ENCODE measurements at places on chromosomes 3 and 15.

DNA sequence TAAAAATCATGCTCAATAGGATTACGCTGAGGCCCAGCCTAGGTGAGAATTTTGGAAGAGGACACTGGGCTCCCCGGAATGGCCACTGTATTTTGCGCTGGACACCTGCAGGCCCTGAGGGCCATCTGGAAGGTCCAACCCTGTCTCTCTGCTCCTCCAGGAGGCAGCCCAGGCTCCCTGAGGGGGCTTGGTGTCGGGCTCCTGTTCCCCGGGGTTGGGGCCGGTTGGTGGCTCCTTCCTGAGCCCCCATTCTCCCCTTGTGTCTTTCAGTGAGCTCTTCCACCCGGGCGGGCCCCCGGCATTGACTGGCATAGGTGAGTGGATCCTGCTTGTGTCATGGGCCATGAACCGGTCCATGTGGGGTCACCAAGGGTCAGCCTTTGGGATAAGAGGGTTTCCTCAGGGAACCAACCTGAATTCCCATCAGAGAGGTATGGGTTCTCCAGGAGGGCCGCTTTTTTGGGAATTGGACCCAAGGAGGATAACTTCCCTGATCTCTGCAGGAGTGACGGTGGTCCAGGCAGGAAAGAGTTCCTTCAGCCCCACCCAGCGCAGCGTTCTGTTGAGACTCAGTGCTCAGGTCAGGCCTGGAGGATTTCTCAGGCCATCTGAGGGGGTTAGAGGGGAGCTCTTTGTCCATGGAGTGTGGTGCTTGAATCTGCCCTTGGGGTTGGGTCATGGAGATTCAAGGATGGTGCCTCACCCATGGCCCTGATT, 187.8 kb downstream of the UBE3A start:
- no peak for DNase-seq

- DNase-seq, result no peak
These were observed 6.9 kb upstream of the MYO1E start for GRCh38 chr15:59379531-59379930.

- DNase-seq, result no peak
These were observed 630.9 kb upstream of the AGTR1 start for GRCh38 chr3:148066802-148067201.

DNA sequence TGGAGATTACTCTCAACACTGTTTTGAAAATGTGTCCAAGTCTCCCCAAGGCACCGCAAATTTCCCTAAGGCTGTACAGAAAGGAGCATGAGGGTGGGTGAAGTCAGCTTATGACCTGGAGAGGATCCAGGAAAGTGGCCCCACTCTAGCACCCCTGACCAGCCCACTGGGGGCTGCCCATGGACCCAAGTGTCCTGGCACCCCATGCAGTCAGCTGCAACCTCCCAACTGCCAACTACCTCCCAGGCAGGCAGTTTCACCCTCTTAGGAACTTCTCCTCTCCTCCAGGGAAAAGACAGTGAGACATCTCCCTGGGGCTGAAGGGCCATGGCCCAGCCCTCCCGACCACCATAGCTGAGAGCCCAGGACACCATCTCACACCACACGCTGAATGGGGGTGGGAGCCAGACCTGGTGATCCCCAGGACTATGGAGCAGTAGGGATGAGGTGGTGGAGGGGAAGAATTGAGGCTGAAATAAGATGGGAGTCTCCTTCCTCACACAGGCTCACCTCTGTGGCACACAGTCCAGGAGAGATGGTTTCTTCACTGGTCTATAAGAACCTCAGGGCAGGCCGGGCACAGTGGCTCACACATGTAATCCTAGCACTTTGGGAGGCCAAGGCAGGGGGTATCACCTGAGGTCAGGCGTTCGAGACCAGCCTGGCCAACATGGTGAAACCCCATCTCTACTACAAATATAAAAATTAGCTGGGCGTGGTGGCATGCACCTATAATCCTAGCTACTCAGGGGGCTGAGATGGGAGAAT, 104.4 kb downstream of the DAPK2 start:
- no peak for DNase-seq

DNA sequence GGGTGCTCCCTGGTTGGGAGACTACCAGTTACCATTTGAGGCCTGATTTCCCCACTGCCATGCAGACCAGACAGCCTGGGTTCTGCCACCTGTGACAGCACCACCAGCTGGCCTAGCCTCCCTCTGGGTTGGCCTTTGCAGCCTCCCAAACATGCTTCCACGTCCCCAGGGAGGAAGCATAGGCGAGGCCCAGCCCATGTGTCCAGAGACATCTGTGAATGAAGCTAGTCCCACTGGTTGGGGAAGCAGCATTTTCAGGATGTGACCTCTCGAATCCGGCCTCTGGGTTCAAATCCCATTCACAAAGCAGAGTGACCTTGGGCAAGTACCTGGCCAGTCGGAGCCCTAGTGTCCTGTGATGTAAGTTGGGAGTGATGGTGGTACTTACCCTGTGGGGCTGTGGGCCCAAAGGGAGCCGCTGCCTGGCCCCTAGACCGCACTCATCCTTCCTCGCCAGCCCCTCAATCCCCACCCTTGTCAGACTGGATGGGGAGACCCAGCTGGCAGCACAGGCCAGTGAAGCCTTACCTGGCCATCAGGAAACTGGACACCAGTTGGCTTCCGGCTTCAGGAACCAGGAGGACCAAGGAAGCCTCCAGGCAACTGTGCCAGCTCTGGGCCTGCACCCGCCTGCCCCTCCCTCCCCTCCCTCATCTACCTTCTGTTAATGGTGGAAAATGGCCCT, 6.0 kb downstream of the KLF15 start:
- DNase-seq, result no peak

- no peak for DNase-seq
These were observed 52.5 kb downstream of the FOXP1 start for GRCh38 chr3:71530903-71531530.

DNA sequence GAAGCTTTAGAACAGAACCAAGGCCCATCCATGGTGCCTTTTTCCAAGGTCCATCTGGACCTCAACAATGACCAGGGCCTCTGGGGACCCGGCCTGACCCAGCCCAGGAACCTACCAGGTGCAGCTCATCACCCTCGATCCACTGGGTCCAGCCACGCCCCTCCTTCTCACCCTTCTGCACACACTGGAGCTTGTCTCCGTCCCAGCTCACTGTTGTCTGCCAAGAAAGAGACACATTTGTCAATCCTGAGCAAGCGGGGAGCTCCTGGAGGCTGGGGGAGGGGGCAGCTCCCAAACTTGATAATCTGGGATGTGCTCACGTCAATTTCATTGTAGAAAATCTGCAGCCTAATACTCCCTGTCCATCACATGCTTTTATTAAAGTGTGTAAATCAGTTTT, 21.2 kb downstream of the RBP1 start:
- DNase-seq, result no peak

DNA sequence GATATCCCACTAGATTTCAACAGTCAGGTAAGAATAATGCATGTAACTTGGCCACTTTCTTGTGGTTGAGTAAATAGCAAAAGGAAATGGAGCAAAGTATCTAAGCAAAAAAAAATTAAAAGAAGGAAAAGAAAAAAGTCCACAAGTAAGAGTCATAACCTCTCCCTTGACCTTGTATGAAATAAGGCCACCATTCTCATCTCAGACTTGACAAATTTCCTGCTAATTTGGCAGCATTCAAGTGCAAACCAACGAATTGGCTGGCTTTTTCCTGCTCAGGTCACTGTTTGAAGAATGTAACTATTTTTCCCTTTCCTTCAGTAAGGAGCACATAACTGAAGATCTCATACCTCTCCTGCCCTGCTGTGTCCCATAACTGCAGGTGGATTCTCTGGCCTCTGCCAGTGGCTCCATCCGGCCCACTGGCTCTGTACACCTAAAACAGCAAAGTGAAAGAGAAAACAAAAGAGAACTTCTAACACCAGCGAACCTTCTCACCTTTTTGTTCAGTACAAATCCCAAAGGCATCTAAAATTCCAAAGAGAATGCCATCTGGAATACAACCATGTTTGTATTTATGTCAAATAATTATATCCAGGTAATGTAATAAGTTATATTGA, 33.4 kb upstream of the RSL24D1 start:
- DNase-seq, result no peak

DNA sequence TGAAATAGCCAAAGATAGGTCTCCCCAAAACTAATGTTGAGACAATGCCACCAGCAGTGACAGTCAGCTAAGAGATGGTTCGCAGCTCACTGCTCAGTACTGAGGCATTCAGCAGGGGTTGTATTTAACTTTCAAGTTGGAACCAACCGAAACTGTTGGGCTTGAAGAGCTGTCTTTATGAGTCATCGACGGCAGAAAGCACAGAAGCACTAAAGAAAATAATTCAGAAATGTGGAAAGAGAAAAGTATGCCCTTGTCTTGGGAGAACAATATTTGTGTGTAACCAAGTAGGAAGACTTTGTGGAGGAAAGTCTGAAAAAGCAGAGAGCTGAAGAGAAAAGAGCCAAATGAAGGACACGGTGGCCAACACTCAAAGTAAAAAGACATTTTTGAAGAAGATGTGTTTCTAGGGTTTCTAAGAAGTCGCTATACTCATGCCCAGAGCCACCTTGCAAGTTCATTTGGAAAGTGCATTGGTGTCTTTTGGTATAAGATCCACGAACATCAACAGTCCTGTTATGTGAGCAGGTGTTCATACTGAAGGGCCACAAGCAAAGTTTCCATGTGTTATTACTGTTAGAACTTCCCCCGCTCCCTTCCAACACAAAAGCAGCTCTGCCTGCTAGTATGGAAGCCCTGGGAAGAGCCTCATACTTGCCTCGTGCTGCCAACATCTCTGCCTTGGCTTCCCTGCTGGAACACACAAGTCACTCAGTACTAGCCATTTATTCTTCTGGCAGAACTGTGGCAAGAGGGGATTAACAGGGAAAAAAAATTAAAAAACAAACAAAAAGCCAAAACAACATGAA, 4.1 kb upstream of the RARB start:
- no peak for DNase-seq

- no peak for DNase-seq
These were observed 158.2 kb downstream of the NTRK3 start for GRCh38 chr15:88098361-88098760.

- DNase-seq, result no peak
These were observed 584 bp downstream of the RPS17 start for GRCh38 chr15:82539691-82540054.

- DNase-seq, result no peak
These were observed 42.2 kb downstream of the BHLHE40 start for GRCh38 chr3:5021116-5022092.

- DNase-seq, result no peak
These were observed 116.2 kb downstream of the NSUN3 start for GRCh38 chr3:94179059-94179458.

DNA sequence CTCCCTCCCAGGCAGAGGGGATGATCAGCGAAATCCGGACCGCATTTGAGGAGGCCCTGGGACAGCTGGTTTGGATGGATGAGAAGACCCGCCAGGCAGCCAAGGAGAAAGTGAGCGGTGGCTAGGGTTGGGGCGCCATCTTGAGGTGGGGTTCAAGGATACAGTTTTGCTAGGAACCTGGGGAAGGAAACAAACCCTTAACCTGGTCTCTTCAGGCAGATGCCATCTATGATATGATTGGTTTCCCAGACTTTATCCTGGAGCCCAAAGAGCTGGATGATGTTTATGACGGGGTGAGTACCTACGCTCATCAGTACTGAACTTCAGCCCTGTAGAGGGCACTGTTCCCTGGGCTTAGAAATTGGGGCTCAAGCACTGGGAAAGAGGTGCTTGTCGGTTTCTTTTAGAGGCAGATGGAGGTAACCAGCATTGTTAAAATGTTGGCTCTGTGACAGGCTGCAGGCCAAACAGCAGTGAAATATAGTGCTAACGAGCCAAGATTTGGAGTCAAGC, 9.6 kb upstream of the PSMD2 start:
- no peak for DNase-seq

DNA sequence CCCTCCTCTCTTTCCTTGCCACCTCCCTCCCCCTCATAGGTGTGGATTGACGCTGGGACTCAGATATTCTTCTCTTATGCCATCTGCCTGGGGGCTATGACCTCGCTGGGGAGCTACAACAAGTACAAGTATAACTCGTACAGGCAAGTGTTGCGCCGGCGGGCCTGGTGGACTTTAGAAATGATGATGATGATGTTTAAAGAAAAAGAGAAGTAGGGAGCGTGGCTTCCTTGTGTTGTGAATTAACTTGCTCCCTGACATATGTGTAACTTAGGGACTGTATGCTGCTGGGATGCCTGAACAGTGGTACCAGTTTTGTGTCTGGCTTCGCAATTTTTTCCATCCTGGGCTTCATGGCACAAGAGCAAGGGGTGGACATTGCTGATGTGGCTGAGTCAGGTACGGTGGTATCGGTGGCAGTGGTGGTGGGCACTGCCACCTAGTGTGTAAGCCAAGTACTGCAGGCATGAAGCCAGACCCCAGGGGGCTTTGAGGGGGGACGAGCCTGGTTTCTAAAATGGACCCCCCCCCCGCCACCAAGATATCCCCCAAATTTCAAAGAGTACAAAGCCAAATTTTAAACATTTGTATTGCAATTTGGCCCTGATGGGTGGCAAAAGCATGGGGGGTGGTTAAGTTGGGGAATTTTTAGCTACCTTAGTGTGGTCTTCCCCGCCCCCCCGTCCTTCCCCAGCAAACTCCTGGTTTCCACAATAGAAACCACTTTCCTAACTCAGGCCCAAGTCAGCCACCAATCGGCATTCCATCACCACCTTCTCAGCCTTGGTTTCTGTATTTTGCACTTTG, 65.6 kb downstream of the SLC6A6 start:
- DNase-seq, result no peak

DNA sequence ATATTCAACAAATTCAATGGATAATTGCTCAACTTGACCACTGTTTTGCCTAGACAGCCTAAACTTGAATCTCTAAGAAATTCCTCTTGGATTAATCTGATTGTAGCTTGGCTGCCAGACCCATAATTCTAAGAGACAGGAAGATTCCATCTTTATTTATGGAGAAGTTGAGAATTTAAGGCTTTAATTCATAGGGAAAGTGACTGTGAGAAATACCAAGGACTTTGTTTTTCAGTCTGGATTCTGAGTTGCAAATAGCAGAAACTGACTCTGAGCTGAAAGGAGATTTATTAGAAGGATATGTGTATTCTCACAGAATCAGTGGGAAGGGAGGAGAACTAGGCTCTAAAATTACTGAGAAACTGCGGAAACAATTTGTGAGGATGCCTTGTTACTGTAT, 195.7 kb downstream of the OXSM start:
- DNase-seq, result no peak

DNA sequence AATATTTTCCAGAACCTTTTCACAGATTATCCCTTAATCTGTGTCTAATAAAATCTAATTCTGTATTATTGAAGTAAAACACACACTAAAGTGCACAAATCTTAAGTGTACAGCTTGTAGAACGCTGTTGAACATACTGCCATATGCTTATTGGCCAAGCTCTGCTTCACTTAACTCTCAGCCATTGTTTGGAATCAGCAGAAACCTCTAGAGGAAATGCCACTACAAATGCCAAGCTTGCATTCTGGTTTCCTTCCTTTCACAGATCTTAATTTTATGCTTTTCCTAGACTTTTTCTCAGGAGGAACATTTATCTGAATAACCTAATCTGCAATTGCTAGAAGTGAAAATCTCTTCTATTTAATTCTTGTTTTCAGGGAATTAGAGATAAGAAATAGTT, 10.1 kb downstream of the MNS1 start:
- DNase-seq, result no peak

GRCh38 chr15:90945091-90945490, 9.6 kb upstream of the RCCD1 start:
- no peak for DNase-seq

GRCh38 chr3:140250010-140250855, 315.2 kb downstream of the CLSTN2 start:
- no peak for DNase-seq

GRCh38 chr15:65303687-65304380, 643 bp upstream of the RNU5B-1 start:
- no peak for DNase-seq

- DNase-seq, result no peak
These were observed 55.1 kb upstream of the TRA2B start for GRCh38 chr3:185992831-185993374.

Data from non-pigmented ciliary epithelial cell (primary cell).